ENCODE measurements at places on chromosomes 11 and 22.

GRCh38 chr11:1548221-1549070, 23.6 kb downstream of the DUSP8 start:
- no peak for DNase-seq

- DNase-seq, result no peak
These were observed 17.3 kb upstream of the OSBPL5 start for GRCh38 chr11:3182462-3182852.

DNA sequence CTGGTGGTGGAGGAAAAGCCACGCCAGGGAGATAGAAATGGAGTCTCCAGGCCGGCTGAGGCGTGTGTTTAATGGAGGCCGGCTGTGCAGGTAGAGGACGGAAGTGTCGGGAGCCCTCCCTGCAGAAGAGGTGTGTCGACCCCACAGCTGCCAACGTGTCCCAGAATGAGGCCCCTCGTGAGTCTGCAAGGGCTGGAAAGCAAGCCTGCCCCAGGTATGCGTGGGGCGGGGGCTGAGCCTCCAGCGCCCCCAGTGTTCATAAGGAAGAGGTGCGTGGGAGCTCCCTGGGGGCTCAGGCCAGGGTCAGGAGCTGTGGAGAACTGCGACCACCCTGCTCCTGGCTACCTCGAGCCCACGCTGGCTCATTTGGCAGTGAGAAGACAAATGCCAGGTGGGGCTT, 38.0 kb upstream of the JAM3 start:
- DNase-seq, result no peak

DNA sequence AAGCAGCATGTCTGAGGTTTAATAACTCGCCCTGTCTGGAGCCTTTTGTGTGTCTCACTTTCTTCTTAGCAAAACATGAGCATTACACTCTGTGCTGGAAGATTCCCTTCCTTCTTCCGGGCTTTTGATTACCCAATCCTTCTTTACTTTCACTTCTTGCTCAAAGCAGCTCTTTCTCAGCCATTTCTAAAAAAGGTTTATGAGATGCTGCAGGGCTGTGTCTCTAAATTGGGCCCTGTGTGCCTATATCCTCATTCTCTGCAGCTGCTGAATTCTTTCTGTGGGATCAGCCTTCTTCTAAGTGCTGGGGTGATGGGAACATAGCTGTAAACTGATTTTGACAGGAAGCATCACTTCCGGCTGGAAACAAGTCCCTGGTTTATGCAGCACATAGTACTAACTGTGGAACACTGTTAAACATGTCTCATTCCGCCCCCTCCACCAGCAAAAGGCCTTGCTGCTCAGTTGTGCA, 71.8 kb downstream of the PIWIL4 start:
- DNase-seq, result no peak

DNA sequence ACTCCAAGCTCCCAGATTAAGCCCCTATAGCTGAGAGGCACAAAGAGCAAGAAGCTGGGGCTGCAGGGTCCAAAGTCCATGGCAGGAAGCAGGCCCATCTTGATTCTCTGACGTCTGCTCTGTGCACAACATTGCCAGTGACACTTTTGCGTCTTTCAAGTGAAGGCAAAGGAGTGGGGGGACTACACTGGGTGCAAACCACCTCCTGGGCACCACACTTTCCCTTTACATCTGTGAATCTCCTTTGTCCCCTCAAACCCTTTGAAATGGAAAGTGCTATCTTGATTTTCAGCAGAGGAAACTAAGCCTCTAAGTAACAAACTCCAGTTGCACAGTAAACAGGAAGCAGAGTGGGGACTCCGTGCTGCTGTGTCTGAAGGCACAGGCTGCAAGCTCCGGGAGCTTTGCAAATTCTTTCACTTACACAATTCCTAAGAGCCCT, 428.0 kb downstream of the LARGE1 start:
- DNase-seq, result peak; percentile 57

- no peak for DNase-seq
These were observed 15.2 kb upstream of the PLAAT3 start for GRCh38 chr11:63629426-63629825.

- no peak for DNase-seq
These were observed 26.1 kb upstream of the MUC5B start for GRCh38 chr11:1196516-1197391.

- DNase-seq, result no peak
These were observed 9.4 kb upstream of the OR52H1 start for GRCh38 chr11:5557751-5558150.

DNA sequence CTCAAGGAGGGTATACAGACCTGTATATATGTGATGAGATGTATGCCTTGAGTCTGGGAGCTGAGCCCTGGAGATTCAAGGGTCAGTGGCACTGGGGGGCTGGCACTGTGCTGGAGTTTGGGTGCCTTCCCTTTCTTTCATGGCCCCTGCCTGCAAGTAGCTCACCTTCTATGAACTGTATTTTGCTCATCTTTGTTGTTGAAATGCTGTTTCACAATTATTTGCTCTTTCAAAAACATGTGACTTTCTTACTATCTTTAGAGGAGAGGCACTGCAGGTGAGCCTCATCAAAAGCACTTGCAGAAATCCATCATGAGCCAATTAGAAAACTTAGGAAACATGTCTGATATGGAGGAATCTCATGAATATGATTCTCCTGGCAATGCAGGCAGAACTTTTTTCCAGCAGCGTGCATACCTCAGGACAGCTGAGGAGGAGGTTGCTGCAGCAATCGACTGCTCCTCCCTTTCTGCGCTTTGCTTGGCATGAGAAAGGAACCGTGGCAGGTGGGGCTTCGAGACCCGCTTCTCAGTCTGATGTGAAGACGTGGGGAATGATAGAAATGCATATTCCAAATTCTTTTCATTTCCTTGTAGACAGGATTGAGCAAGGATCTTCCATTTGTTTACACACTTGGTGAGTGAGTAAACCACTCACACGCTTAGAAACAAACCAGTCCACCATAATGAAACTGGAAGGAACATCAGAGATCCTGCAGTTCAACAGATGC, 178.4 kb upstream of the E2F8 start:
- DNase-seq, result no peak

DNA sequence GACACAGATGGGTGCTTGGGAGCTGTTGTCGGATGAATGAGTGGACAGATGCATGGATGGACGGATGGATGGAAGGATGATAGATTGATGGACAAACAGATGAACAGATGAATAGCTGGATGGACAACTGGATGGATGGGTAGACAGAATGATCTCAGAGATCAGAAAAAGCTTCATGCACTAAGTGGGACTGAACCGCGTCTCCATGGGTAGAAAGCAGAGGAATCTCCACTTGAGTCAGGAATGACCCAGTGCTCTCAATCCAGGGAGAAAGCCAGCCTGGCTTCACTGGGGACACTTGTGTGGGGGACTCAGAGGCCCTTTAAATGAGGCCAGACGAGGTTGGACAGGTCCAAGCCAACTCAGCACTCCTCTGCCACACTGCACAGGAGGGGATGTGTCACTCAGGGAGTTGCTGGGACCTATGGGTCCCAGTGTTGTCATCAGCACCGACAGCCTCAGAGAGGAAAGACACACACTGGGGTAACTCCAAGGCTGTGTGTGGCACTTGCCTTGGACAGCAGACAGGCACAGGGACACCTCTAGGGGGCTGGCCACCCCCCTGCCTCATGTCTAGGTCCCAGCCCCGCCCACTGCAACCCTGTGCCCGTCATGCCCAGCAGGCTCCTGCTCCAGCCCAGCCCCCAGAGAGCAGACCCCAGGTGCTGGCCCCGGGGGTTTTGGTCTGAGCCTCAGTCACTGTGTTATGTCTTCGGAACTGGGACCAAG, 5.6 kb downstream of the IGLL5 start:
- DNase-seq, result peak; percentile 44

GRCh38 chr11:34481307-34481706, 32.3 kb downstream of the ELF5 start:
- no peak for DNase-seq

DNA sequence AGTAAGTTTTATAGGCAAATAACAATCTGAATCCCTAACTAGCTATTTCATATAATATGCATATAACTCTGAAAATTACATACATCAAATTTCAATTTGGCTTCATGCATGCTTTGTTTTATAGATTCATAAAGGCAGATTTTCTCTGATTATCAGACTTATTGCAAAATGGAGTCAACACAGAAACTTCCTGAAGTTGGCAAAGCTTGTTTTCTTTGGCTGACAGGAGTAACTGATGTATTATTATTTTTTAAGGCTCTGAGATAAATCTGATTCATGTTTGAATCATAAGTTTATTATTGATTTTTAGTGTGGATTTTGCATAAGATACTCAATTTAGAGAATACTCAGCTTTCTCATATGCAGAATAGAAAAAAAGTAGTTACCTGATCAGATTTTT, 356.3 kb upstream of the CCDC90B start:
- no peak for DNase-seq

- no peak for DNase-seq
These were observed 33.5 kb upstream of the TOLLIP start for GRCh38 chr11:1342946-1343345.

GRCh38 chr11:130181295-130182272, 22.0 kb downstream of the ST14 start:
- DNase-seq, result peak; percentile 45

DNA sequence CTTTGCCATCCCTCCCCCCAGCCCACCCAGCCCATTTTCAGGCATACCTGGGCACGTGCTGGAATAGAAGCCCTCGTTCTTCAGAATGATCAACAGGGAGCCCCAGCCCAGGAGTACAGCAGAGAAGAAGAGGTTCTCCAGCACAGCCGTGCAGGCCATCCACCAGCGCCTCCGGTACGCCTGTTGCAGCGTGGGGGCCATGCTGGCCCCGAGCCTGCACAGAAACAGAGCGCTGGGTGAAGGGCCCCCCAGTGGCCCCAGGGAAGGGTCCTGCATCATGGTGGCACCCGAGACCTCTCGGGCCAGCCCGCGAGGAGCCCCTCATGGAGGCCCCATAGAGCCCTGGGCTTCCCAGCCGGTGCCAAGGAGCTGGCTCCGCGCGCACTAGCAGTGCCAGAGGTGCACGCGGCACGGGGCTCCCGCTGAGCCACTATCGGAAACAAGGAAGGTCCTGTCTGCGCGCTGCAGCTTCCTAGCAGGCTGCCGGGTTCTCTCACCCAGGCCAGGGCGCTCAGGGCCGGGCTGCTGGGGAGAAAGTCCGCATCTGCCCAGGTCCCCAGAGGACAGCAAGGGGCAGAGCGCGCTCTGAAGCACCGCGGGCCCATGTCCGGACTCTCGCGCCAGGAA, 1.5 kb downstream of the SLC43A1 start:
- peak; percentile 53 for DNase-seq

DNA sequence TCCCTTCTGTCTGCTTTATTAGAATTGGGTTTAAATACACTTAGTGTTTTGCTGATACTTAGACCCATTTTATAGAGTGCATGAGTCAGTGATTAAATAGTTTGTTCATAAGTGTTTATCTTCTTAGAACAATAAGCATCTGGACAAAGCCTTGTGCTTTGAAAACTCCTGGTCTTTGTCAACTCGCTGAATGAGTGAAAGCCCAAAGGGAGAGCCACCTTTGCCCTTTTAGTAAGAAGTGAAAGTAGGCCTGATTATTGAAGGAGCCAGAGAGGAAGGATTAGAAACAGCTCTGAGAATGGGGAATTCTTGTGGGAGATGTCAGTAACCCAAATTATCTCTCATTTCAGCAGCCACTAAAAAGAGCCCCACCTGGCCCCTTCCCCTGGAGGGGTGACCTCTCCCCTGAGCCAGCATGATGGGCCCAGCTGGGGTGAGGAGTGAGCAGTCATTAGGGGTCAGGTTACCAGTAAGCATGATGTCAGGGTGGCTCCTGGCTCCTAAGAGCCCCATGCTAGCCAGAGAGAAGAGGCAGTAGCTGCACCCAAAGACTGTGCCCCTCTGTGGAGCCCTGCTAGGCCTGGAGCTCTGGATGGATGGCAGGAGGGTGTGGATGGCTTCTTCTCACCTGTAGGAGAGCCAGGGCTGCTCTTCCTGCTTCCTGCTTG, 125.1 kb upstream of the E2F8 start:
- DNase-seq, result peak; percentile 23

DNA sequence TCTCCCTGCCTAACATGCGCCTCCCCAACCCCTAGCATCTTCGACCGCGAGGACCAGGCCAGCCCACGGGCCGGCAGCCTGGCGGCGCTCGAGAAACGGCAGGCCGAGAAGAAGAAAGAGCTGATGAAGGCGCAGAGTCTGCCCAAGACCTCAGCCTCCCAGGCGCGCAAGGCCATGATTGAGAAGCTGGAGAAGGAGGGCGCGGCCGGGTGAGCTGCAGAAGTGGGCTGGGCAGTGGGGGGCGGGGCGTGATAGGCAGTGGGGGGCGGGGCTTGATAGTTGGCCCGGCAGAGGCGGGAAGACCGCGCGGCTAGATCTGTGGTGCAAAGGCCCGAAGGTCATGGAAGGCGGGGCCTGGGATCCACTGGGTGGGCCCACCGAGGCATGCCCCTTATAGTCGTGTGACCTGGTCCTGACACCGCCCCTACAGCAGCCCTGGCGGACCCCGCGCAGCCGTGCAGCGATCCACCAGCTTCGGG, 8.7 kb downstream of the SELENOM start:
- DNase-seq, result no peak

- DNase-seq, result no peak
These were observed 25.1 kb upstream of the USP47 start for GRCh38 chr11:11816511-11817314.

DNA sequence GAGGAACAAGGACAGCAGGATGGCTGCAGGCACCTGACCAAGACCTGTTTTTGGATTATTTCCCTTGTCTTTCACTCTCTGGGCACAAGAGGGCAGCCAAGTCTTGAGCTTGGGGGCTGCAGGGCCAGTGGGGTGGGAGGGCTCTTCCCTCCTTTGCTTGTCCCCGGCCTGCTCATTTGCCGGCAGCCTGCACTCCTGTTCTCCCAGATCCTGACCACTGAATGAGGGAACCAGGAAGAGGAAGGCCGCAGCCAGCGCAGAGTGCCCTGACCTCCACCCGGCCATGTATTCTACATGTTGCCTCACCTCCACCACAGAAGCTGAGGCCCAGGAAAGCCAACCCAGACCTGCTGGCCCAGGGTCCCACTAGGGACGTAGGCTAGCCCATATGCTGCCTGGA, 15.5 kb upstream of the NNMT start:
- peak; percentile 16 for DNase-seq

DNA sequence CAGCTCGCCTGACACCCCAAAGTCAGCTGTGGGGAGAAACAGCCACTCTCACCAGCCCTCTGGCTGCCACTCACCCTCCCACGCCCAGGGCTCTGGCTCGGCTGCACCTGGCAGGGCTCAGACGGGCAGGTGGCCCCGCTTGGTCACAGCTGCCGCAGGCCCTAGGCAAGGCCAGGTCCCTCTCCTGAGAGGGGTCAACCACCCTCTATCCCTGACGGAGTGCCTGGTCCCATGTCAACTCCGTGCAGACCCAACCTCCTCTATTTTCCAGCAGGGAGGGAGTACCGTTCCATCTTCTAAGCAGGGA, 1.9 kb downstream of the MAP4K2 start:
- no peak for DNase-seq

DNA sequence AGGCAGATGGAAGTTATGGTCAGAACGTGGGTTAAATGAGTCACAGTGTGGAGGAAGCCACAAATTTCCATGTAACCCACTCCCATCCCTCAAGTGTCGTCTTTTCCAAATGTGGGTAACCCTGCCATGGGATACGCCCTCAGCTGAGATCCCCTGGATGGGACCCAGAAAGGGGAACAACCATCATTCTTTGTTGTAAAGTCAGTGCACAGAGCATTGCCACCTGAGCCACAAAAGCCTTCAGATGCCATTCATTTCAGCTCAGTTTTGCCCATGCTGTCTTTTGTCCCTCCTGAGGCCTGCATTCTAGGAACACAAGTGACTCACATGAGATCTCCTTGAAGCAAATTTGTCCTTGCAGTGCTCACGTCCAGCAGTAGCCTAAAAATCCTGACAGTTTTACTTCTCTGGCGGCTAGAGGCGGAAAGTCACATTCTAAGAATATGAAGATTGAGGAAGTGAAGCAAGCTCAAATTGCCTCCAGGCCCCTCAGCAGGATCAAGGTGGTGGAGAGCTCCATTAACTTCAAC, 30.6 kb downstream of the MMP13 start:
- DNase-seq, result no peak

- DNase-seq, result no peak
These were observed 56.9 kb downstream of the MICAL2 start for GRCh38 chr11:12167061-12168000.

Data from GM12865 (cell line).